ENCODE measurements at places on chromosomes 4 and X.

GRCh38 chr4:78197947-78198346 lies 140.8 kb downstream of the FRAS1 start:
- DNase-seq = no peak

- DNase-seq = no peak
Observed at GRCh38 chr4:59175617-59176016, 2024.5 kb upstream of the ADGRL3 start.

GRCh38 chrX:24838629-24839028 lies 144.9 kb downstream of the POLA1 start:
- peak; percentile 61 for DNase-seq

- no peak for DNase-seq
Observed at GRCh38 chr4:34922325-34922724, 1322.0 kb downstream of the ARAP2 start.

GRCh38 chrX:114583646-114584374 lies at the start of gene HTR2C:
HTR2C (plus strand) TSS chrX:114584086; CDS start chrX:114726937, 142,851 bp downstream.
- peak; percentile 2 for DNase-seq

- peak; percentile 45 for DNase-seq
Observed at GRCh38 chr4:147157860-147158701, 212.4 kb upstream of the TTC29 start.

- DNase-seq = no peak
Observed at GRCh38 chr4:118983293-118983692, 94.6 kb downstream of the SYNPO2 start.

GRCh38 chr4:18252052-18252451 lies 230.5 kb upstream of the LCORL start:
- no peak for DNase-seq
